ENCODE measurements at places on chromosomes 4 and X.

- DNase-seq: no peak
Observed at GRCh38 chr4:148704291-148704690, 262.1 kb upstream of the NR3C2 start.

GRCh38 chr4:38146383-38146782, 186.2 kb downstream of the PTTG2 start:
- no peak for DNase-seq

GRCh38 chr4:30948653-30949052, 228.5 kb downstream of the PCDH7 start:
- no peak for DNase-seq

- DNase-seq: no peak
Observed at GRCh38 chr4:48190839-48191238, 56.8 kb upstream of the TXK start.

DNA sequence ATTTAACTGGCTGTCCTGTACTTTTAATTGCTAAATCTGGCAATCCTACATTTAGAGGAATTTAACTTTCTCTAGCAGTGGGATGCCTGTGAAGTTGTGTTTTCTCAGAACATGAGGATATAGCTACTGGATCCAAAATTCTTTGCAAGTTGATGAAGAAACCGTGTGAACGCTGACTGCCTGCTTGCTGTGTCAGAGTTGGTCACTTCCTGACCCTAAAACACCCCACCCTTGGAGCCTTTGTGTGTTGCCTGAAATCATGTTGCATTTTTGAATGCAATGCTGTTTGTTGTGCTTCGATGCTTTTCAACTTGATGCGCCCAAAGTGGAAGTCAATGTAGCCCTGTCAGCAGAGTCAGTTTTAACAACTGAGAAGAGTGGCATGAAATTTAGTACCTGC, 211.2 kb downstream of the ANK2 start:
- DNase-seq: no peak

DNA sequence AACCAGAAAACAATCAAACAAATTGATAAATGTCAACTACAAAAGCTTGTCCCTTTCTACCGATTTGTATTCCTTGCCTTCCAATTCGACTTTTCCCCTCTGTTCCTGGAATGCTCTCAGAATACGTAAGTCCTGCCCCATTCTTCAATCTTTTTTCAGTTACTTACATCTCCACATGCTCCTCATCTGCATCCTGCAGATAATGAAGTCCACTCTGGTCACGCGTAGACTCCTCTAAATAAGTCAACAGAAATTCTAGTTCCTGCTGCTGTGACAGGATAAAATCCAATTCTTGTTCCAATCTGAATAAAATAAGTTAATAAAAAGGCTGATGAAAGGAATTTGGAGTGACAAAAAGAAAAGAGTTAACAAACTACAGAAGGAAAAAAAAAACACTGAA, 34.4 kb upstream of the RBM41 start:
- no peak for DNase-seq

DNA sequence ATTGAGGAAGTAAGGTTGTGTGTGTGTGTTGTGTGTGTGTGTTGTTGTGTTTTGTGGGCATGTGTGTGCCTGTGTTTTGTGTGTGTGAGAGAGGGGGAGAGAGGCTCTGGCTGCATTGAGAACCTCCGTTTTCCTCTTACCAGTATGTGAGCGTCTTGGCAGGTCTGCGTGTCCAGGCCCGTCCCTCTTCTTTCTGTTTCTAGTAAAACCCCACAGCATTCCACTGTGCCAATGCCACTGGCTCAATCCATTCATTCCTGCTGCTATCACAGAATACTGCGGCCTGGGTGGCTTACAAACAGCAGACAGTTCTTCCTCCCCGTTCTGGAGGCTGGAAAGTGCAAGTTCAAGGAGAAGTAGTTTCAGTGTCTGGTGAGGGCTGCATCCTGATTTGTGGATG, 15.5 kb upstream of the HTRA3 start:
- no peak for DNase-seq

GRCh38 chr4:59120287-59120814, 2010.2 kb upstream of the IGFBP7 start:
- no peak for DNase-seq

DNA sequence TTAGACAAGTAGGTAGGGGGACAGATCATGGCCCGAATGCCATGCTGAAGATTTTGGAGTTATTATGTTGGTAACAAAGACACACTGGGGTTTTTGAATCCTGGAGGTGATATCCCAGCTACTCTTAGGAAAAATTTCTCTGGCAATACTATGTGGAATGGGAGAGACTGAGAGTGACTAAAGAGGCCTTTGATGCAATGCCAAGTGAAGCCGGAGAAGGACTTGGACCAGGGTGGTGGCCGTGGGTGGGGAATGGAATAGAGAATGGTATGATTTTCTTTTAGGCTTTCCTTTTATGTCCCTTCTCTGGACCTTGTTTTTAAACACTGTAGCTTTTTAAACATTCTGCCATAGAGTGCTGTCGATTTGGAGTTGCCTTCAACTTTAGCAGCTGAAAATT, 141.6 kb downstream of the DCLK2 start:
- DNase-seq: no peak

DNA sequence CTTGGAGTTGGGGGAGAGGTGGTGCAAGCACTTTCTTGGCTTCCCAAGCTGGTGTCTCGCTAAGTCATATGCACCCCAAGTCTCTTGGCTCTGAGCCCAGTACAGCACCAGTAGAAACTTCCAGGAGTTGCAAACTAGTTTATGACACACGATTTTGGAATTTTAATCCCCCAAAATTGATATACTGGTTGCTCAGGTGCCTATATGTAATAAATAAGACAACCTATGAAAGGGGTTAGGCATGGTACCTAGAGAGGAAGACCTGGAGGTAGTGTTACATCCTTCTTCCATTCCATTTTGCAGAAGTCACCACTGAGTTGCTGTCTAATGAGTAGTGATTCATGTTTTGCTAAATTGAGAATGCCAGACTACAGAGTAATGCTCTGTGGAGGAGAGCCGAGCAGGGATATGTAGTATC, 4.3 kb upstream of the SLC4A4 start:
- no peak for DNase-seq

DNA sequence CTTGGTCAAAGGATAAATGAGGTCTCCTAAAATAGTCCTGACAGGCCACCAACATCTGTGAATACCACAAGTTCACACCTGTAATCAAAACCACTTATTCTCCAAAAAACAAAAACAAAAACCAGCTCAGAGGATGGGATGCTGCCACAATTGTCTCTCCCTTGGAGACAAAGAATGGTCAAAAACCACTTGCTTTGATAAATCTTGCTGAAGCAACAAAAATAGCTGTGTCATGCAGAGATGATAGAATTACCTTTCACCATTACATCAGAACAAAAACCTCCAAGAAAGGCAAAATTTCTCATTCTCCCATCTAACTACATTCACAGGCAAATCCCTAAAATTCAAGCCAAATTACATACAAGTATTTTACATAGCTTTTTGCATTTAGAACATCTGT, 180.4 kb downstream of the MAML3 start:
- no peak for DNase-seq

DNA sequence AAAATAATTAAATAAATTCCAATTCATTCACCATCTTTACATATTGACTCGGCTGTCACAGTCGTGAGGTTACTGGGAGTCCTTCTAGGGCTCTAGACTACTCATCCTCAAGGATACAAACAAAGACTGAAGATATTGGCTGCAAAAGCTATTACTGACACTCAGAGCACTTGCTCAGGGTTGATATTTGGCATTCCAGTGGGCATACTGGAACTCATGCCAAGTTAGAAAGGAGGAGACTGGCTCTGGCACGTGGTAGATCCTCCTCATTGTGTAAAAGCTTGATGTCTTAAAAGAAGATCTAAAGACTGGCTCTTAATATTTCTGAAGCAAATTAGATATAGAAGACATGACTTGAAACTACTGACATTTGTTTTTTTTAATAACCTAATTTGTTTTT, 172.7 kb downstream of the GPM6A start:
- DNase-seq: no peak

GRCh38 chr4:169098054-169098497, 88.0 kb upstream of the CBR4 start:
- no peak for DNase-seq

GRCh38 chrX:101550751-101551379, 518 bp downstream of the ARMCX1 start:
- DNase-seq: no peak

GRCh38 chrX:43817444-43817843, 64.8 kb downstream of the MAOB start:
- DNase-seq: no peak

DNA sequence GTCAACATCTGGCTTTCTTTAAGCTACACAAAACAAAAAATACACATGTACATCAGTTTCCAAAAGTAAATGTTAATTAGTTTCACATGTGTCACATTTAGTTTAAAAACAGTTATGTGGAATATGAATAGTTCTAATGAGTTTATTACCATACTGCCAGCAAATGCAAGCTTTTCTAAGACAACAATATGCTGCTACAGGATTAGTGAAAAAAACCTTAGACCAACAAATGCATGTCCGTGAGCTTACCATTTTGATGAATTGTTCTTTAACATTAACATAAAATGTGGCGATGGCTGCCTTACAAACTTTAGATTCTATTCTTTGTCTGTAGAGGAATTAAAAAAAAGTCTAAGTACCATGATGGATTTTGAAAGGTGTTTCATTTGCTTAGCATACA, 31.8 kb downstream of the CENPU start:
- DNase-seq: no peak

DNA sequence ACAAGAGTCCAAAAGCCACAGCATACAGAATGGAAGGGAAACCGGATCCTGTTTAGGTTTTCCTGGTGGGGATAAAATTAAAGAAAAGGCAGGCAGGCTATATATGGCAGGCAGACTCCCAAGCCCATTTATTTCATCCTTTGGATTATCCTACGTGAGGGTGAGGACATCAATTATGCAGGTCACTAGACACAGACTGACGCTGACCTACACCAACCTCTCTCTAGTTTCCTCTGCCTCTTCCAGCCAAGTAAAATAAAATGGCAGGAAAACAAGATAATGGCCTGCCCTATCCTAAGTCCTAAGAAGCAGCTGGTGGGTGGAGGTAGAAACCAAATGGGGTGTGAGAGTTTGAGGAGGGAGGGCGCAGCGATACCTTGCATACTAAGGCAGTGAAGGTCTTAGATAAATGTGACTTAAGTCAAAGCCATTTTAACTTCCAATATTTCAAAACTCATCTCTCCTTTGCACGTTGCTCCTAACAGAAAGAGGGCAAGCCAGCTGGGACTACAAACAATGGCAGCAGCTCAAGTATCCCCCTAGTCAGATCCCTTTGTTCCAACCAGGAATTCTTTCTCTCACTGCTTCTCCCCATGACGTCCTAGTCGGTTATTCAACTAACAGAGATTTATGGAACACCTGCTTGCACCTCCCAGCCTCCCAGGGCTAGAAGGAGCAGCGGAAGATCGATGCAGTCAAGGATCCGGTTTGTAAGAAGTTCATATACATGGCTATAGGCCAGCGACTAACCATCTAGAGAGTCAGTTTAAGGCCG, 72.8 kb downstream of the IRF2 start:
- no peak for DNase-seq

DNA sequence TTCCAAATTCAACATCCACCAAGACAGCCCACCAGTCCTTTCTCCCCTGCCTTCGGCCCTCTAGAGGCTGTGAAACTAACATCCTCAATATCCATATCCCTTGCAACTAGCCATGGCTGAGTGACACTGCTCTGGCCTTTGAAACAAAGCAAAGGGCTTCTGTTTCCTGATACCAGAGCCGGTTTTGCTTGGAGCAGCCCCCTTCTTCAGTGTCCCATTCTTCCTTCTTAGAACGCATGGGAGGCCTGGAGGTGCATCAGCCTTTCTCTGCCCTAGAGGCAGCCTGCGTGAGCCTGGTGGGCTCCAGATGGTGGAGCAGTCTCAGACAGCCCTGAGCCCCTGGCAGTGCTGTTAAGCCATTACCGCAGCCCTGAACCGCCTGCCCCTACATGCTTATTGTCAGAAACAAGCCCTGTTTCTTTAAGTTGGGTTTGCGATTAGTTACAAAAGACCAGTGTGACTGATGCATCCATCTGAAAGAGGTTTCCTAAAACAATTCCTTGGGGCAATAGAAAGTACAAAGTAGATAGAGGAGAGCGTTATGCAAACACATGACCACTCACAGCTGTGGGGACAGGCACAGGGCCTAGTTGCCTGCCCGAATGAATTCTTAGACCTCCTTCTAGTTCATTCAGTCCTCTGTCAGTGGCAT, 74.1 kb downstream of the EVC start:
- no peak for DNase-seq

DNA sequence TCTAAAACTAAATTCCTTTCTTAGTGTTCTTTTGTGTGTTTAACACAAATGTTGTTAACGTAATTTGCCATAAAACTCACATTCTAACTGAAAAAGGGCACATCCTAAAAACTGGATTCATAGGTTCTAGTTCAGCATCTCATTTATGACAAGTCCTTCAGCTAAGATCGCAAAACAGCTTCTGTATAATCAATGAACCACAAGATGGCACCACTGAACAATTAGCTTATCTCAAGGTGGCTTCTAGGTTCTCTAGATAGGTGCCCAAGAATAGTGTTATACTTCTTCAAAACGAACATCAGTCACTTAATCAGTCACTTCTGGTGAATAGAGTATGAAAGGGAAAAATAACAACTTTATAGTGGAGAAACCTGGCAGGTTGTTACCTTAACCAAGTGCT, 54.3 kb downstream of the NRK start:
- DNase-seq: no peak

DNA sequence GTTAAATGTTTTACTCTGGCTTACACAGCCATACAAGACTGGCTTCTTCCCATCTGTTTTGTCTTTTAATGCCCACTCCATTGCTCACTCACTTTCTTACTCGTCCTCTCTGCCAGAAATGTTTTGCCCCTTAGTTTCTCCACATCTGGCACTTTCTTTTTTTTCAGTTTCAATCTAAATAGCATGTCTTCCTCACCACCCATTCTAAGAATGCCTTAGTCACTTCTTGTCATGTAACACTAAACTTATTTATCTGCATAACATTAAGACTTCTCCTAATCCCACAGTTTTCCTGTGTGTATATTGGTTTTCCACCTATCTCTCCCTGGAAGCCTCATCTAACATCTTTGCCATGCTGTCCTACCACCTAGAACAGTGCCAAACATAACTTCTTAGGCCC, 119.3 kb downstream of the ADAMTS3 start:
- DNase-seq: no peak

GRCh38 chrX:70201732-70202131, 24.4 kb downstream of the DGAT2L6 start:
- no peak for DNase-seq

GRCh38 chr4:25888781-25889180, 25.2 kb upstream of the SMIM20 start:
- DNase-seq: no peak

DNA sequence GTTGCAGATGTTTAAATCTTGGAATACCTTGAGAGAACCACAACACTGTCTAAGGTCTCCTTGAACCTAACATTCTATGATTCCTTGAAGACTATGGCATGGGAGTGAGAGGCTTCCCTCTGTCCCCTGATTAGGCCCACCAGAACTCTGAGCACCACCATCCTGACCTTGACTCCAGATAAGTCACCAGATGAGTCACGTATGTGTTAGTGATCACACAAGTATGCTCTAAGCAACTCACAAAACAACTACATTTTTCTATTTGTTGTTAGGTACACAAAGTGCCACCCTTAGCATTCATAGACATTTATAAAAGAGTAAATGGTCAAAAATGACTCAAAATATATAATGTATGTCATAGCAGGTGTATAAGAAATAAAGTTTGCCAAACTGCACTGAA, 252.9 kb upstream of the CXXC4 start:
- DNase-seq: no peak
